ENCODE measurements at places on chromosomes 1 and 21.

- DNase-seq: peak; percentile 51
Measured at GRCh38 chr1:188708795-188709535, 1768.7 kb downstream of the BRINP3 start.

DNA sequence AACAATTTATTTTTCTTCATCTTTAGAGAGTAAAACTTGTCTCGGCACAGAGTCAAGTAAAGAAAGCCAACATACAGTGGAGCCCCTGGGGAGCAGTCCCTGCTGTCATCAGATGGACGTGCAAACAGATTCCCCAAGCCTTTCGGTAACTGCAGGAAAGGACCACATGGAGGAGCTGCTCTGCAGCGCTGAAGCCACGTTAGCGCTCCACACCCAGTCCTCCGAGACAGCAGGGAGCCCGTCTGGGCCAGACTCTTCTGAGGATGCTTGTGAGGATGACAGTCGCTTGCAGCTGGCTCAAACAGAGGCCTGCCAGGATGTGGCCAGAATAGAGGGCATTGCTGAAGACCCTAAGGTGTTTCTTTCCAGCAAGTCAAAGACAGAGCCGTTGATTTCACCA, 77.1 kb upstream of the SCCPDH start:
- no peak for DNase-seq

DNA sequence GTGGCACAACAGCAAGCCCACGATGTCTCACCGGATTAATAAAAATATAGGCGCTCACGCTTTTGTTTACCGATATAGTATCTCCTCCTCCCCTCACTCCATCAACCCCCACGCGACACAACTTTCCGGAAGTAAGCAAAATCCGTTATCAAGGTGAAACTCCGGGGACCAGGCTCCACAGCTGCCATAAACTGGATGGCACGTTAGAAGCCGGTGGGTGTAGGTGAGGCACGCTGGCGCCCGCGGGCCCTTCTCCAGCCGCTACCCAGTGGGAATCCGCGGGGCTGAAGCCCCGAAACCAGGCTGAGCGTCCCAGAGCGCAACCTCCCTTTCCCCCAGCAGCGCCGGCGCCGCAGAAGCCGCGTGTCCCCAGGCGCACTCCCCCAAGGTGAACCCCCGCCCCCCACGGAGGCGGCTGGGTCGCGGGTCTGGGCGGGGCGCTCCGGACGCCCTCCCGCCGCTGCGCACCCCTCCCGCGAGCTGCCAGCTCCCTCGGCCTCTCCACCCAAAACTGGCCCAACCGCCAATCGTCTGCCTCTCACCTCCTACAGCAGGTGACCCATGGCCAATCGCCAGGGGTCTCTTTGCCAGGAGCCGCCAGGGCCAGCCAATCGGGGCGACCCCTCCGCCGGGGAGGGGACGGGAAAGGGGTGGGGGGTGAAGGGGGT, 112.4 kb downstream of the OSBPL9 start:
- DNase-seq: peak; percentile 91

DNA sequence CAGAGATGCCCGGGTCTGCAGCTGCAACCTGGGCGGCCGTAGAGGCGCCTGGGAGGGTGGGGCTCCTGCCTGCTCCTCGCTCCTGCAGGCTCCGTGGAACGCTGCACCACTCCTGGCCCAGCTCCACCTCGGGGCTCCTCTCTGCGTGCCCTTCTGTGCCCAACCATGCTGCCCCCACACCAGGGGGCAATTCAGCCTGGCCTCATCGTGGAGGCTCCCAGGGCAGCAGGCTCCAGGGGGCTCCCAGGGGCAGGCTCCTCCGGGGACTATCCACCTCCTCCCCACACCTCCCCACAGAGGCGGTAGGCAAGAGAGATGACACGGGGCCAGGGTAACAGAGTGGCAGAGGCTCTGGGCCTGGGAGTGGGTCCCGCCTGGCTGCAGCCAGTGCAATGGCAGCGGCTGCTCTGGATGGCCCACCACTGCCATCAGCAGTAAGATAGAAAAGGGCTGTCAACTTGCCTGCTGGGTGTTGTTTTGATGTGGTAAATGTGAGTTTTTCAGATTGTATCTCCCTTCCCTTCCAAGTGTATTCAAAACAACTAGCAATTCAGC, 22.4 kb upstream of the LRRC8C start:
- DNase-seq: no peak

- peak; percentile 18 for DNase-seq
Measured at GRCh38 chr1:189429610-189430009, 1048.1 kb downstream of the BRINP3 start.
